ENCODE measurements at places on chromosomes 4 and X.

DNA sequence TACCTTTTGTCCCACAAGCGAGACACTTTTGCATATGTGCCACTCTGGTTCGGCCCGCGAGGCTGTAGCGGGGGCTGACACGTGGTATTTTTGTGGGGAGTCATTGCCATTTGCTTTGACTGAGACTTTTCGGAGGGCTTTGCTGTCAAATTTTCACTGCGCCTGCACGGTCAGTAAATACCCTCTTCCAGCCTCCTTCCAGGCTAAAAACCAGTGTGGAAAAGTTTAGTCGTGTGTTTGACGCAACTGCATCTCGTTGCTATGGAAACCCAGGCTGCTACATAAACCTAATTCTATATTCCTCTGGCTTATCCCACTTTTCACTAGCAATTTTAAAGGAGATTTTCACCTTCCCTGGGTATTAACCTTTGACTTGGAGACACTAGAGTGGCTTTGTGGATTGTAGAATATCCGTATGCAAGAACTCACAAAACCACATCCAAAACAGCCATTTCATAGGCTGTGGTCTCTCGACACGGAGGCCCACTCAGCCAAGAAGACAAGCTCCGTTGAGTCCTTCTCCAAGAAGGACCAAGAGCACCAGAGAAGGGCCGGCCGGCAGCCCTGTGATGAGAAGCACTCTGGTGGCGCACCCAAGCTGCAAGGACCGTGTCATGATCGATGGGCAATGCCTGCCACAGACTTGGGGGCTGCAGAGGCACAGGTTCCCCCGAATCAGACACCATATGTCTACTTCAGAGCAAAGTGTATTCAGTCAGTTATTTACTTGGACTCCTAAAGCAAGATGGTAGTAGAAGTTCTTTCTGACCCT lies 38.4 kb upstream of the ENPP6 start:
- no peak overlapping the region for H3K4me3 ChIP-seq
- H3K4me1 ChIP-seq = no peaks in the 10 kb centered on the region
- no peak overlapping the region for H3K27ac ChIP-seq

DNA sequence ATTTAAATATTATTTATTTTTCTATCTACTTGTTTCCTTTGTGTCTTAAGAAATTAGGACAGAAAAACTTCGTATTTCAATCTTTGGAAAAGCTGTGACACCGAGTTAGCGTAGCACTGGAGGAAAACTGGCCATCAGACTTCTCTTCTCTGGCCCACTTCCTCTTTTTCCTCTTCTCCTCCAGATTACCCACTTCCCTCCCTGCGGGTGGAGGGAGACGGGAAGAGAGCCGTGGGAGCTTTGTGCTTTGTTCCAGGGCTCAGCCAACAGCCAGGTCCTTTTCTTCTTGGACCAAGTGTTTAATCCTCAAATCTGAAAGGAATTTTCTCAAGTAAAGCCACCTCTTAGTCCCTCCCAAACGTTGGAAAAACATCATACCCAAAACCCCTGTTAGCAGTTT lies 29.7 kb downstream of the OFD1 start:
- peaks cover 90% of the 10 kb centered on the region for H3K36me3 ChIP-seq
- H3K27me3 ChIP-seq = no peaks in the 10 kb centered on the region
- DNase-seq = no peak
- H3K27ac ChIP-seq = no peak overlapping the region

DNA sequence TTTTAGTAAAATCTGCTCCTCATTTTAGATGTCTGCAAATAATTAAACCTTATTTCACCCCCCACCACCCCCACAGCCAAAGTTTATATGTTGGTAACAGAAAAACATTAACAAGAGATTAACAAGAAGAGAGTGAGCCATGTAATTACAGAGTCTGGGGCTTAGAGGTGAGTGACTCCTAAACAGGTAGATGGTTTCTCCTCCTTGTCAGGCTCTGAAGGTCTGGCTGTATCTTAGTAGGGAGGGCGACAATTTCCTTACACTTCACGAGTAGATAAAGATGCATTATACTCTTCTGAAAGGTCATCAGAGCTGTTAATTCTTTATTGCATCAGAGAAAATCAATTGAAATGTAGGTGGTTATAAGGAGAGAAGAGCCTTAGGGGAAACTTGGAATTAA lies 171.8 kb upstream of the ANKRD50 start:
- H3K4me1 ChIP-seq = no peaks in the 10 kb centered on the region
- no peak overlapping the region for H3K27ac ChIP-seq
- no peak for DNase-seq
- no peaks in the 10 kb centered on the region for H3K27me3 ChIP-seq
- no peak overlapping the region for H3K4me3 ChIP-seq
- H3K36me3 ChIP-seq = no peaks in the 10 kb centered on the region

DNA sequence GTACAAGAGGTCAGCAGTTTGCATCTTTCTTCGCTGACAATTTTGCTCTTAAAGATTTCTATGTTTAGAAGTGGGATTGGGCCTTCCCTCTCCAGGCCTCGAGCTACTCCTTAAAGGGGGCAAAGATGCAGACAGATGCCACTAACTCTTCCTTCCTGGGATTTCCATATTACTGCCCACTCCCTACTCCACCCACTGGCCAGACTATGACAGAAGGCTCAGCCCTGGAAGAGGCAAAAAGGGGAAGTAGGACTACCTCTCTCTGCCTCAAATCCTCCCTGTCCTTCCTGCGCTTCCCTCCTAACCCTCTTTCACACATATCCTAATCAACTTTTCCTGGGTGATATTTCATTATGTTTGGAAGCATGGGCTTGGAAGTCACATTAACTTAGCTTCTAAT lies 58.3 kb downstream of the EVC2 start:
- H3K27me3 ChIP-seq = no peaks in the 10 kb centered on the region
- no peak for DNase-seq
- H3K27ac ChIP-seq = no peak overlapping the region
- H3K36me3 ChIP-seq = peaks cover 90% of the 10 kb centered on the region
- no peak overlapping the region for H3K4me3 ChIP-seq
- no peaks in the 10 kb centered on the region for H3K4me1 ChIP-seq

GRCh38 chr4:80989921-80990544 lies 40.5 kb upstream of the BMP3 start:
- no peaks in the 10 kb centered on the region for H3K36me3 ChIP-seq
- no peaks in the 10 kb centered on the region for H3K27me3 ChIP-seq
- DNase-seq = peak; percentile 64

DNA sequence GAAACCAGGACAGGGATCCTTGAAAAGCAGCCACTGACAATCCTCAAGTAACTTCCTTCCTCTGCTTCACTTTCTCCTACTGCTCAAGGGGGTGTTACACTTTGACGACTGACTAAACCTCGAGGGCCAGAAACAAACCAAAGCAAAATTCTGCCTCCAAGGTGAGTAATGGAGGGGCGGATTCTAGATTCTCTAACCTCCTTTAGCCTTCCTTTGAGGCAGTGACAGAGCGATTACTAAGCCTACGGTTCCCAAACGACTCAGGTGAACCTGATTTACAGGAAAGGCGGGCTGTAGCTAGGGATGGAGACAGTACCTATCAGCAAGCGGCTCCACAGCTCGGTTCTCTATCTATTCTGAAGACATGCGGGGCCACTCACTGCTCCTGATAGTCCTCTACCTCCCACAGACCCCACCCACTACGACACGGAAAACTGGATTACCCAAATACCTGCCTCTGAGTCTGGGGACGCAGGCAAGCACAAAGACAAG lies 487 bp downstream of the TBCK start:
- peak; percentile 61 for DNase-seq
- H3K27ac ChIP-seq = peak overlapping the region; percentile 87
- H3K4me3 ChIP-seq = peak overlapping the region; percentile 89

DNA sequence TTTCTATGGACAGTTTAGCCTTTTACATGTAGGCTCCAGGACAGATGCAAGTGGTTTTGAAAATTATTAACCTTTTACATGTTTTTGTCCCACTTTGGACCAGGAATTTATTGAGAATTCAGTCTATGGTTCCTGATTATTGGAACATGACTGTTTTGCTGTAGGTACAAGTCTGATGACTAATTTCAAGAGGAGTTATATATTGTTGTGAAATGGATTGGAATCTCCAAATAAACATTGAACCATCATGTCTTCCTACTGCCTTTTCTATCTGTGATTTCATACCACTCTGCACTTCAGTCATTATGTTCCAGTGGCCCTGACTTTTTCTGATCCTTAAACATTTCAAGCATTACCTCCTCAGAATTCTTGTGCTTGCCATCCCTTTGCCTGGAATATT lies 35.9 kb downstream of the TBC1D19 start:
- peak overlapping the region; percentile 42 for H3K27ac ChIP-seq
- no peaks in the 10 kb centered on the region for H3K36me3 ChIP-seq
- H3K4me3 ChIP-seq = no peak overlapping the region

DNA sequence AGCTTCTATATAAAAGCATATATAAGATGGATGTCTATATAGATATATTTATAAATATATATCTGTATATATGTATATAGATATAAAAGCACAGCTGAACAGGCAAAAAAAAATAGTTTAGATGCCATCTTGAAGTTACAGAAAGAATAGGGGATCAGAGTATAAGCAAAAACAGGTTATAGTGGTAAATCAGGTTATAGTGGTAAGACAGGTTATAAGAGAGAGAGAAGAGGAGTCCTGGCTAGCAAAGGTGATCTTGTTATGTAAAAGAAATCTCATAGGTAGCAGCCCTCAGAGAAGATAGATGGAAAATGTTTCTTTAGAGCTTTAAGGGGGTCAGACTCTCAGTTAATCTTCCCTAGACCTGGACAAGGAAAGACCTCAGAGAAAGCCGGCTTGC lies 1263.1 kb downstream of the PCDH7 start:
- no peak overlapping the region for H3K4me3 ChIP-seq
- no peaks in the 10 kb centered on the region for H3K4me1 ChIP-seq
- no peak for DNase-seq
- no peaks in the 10 kb centered on the region for H3K36me3 ChIP-seq

DNA sequence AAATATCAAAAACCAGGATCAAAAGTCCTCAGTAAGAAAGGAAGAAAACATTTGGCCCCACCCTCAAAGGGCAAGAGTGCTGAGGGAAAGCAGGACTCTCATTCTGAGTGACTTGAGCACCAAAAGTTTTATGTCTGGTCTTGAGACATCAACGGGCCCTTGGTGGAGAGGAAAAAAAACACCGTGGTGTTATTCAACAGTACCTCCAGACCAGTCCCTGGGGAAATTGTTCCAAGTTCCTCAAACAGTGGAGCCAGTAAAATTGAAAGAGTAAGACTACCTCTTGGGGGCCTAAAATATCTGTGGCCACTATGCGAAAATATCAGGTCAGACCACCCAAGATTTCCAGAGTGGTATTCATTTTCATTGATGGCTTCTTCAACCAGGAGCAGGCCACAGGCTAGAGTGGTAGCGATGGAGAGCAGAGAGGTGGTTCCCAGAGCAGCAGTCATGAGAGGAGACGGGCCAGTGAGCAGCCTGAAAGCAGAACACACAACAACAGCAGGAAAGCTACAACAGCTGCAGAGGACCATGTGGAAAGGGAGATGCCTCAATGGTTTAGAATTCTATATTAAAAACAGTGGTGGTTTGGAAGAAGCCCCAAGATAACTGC lies 63.7 kb upstream of the RPL34 start:
- no peaks in the 10 kb centered on the region for H3K36me3 ChIP-seq
- H3K4me3 ChIP-seq = no peak overlapping the region
- peaks cover 13% of the 10 kb centered on the region for H3K27me3 ChIP-seq
- no peak overlapping the region for H3K27ac ChIP-seq
- H3K4me1 ChIP-seq = no peaks in the 10 kb centered on the region

GRCh38 chrX:123779908-123780396 lies 47.1 kb upstream of the THOC2 start:
- no peak for DNase-seq
- H3K27me3 ChIP-seq = no peaks in the 10 kb centered on the region
- H3K36me3 ChIP-seq = no peaks in the 10 kb centered on the region
- no peak overlapping the region for H3K27ac ChIP-seq

DNA sequence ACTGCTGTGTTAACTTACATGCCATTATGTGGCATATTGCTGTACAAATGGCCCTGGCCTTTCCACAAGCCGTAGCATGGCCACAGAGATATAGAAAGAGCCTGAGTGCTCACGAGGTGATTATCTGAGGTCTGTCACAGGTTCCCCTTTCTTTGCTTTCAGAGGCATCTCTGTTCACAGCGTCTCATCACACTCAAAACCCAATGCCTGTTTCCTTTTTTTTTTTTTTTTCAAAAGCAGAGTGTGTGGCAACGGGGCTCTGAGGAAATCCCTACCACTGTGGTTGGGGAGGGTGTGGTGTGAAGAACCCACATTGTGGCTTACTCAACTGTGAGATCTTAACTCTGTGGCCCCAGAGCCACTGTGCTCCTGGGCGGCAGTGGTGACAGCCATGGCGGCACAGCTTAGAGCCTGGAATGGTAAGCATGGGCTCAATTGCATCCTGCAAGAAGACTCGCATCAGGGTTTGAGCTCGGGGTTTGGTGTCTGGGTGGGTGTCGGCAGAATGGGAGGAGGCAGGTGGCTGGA lies 30.8 kb downstream of the RTL5 start:
- H3K27me3 ChIP-seq = no peaks in the 10 kb centered on the region
- peaks cover 15% of the 10 kb centered on the region for H3K4me1 ChIP-seq
- DNase-seq = no peak
- H3K36me3 ChIP-seq = no peaks in the 10 kb centered on the region

DNA sequence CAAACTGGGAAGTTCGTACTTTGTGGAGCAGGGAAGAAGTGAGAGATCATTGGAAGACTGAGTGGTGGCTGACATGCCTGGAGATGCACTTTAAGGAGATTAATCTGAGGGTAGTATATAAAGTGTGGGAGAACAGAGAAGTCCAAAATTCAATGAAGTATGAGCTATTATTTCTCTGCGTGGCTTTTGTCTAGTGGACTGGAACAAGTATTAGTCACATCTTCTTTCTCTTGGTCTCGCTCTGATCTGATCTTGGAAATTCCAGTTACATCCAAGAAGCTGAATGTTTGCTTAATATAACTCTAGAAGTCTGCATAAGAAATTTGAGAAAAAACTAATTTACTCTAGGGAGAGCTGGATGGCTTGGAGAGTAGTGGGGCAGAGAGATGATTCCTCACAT lies 64.8 kb upstream of the NR0B1 start:
- no peaks in the 10 kb centered on the region for H3K4me1 ChIP-seq
- H3K4me3 ChIP-seq = no peak overlapping the region
- peaks cover 13% of the 10 kb centered on the region for H3K27me3 ChIP-seq
- peak overlapping the region; percentile 44 for H3K27ac ChIP-seq
- H3K36me3 ChIP-seq = no peaks in the 10 kb centered on the region
- no peak for DNase-seq

- H3K27me3 ChIP-seq = no peaks in the 10 kb centered on the region
- no peak overlapping the region for H3K27ac ChIP-seq
- peak; percentile 28 for DNase-seq
- no peaks in the 10 kb centered on the region for H3K4me1 ChIP-seq
- no peak overlapping the region for H3K4me3 ChIP-seq
- no peaks in the 10 kb centered on the region for H3K36me3 ChIP-seq
Observed at GRCh38 chrX:130915302-130915701, 12.3 kb upstream of the ENOX2 start.

- no peak overlapping the region for H3K4me3 ChIP-seq
- H3K27ac ChIP-seq = no peak overlapping the region
- no peaks in the 10 kb centered on the region for H3K27me3 ChIP-seq
- H3K4me1 ChIP-seq = no peaks in the 10 kb centered on the region
Observed at GRCh38 chr4:156665780-156666366, 305.7 kb downstream of the PDGFC start.
